ENCODE measurements at places on chromosomes 2 and 18.

- no peak for DNase-seq
Observed at GRCh38 chr2:162934191-162934590, 95.6 kb upstream of the KCNH7 start.

DNA sequence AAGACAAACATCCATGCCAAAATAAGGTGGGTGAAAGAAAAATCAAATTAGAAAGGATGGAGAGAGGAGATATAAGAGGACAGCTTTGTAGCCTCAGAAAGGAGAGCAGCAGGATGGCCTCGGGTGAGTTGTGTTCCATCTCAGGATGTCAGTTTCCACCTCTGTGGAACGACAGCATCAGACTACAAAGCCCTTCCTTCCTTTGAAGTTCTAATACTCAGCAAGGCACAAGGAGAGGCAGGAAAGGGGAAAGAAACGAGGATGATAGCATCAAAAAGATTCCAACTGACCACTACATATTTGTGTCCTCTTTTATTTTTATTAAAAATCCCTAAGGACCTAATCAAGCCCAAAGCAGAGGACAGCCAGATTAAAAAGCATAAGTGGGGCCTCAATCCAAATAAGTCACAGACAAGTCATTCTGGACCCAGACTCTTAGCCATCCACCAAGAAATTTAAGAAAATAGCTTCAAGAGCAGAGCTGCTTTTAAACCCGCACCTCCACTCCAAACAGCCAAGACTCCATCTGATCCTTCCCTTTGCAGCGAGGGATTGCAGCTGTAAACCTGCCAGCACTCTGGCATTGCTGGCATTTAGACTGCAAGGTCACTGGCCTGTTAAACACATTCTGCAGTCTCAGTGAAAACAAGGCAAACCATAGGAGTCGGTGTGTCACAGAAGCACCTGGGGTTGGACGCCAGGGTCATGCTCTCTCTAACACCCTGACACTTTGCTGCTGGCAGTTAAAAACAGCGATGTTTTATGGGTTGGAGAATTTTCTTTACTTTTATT is 314.5 kb upstream of the CHAC2 start:
- no peak for DNase-seq

DNA sequence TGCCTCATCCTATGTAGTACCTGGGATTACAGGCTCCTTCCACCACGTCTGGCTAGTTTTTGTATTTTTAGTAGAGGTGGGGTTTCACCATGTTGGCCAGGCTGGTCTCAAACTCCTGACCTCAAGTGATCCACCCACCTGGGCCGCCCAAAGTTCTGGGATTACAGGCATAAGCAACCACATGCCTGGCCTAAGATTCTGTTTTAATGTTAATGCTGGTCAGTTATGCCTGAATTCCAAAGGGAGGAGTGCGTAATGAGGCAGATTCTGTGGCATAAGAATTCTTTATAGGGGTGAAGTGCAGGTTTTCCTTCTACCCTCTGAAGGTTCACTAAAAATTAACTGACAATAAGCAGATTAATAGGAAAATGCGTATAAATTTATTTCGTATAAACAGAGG is 1343.8 kb upstream of the LRRTM1 start:
- no peak for DNase-seq

- no peak for DNase-seq
Observed at GRCh38 chr2:74448771-74449170, 6.1 kb upstream of the INO80B start.

DNA sequence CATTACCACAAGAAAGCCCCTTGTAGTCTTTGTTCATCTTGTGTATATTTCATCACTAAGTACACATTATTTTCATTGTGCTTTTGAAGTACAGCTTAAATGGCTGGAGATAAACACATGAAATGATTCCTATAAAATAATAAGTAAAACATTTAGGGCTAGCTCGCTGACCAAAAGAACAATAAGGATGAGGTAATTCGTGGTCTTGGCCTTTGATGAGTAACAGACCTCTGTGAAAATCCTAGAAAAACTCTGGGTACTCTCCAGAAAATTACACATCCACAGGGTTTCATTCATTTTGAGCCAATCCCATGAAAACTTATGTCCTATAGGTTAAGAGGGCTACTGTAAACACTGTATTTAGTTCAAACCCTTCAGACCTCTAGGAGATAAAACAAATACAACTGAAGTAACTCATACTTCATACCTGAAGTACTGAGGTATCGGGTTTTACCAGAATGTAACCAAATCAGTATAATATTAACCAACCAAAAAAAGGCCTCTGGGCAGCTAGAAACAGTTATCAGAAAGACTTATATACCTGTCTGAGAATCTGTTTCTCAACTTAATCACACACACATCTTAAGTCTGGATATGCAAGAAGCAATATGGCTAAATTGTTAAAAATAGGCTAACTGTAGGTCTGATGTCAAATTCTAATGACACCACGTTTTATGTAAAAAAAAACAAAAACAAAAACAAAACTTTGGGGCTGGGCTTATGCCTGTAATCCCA is 31.0 kb downstream of the CFAP36 start:
- no peak for DNase-seq

- DNase-seq, result no peak
Observed at GRCh38 chr18:55395799-55396198, 192.2 kb downstream of the TCF4 start.

DNA sequence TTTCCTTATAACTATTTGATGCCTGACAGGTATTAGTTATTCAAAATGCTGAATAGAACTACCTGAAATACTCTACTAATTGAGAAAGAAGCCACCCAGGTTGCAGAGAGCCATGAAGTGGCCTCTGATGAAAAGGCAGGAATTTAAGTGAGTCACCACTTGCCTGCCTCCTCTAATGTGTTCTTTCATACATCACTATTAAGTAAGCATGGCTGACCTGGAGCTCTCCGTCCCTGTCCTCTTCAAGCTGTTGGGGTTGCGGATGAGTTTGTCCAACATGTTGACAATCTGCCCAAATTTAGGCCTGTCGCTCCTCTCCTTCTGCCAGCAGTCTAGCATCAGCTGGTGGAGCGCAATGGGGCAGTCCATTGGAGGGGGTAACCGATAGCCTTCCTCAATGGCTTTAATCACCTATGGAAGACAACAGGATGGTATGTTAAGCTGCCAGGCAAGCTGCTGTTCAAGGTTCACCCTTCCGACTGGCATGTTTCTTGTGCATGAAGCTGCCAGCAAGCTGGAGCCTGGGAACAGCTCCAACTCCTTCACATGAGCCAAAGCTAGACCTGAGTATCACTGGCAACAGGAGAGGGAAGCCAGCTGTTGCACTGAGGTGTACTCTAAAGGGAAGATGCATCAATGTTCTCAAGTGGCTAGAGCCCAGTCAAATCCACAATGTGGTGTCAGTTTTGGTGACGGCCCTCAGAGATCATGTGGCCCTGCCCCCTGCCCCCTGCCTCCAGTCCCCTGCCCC is 142.2 kb downstream of the EPHA4 start:
- DNase-seq, result no peak

DNA sequence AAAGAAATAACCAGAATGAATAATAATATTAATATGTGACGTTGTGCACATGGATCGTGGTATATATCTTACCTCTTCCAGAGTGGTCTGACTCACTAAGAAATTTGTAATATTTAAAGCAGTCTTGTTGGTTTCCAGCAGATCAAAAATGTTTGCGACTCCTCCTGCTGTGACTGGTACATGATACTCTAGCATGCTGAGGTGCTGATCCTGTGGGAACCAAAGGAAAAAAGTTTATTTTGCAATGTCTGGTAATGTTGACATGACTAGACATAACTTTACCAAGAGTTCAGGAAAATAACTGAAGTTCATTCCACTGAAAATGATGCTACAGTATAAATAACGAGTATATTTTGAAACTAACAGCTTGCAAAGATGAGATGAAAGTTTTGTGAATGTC is 124.5 kb upstream of the BARD1 start:
- DNase-seq, result no peak

DNA sequence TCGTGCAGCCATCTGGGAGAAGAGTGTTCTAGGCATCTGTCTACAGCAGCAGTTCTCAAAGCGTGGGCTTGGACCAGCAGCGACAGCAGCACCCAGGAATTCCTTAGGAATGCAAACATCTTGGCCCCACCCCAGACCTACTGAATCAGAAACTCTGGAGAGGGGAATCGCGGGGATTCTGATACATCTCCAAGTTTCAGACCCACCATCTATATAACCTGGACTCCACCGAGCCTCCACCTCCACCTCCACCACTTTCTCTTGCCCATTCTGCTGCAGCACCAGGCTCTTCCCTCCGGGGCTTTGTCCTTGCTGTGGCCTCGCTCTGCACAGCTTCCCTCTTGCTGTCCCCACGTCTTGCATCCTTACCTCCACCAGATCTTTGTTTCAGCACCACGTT is 256.4 kb downstream of the BCL2 start:
- no peak for DNase-seq
